ENCODE measurements at places on chromosomes 6 and 20. TPM values are rescaled to one million over a fixed set of nuclear protein-coding genes. Genes with fewer than 3 reads are reported as not detected.

DNA sequence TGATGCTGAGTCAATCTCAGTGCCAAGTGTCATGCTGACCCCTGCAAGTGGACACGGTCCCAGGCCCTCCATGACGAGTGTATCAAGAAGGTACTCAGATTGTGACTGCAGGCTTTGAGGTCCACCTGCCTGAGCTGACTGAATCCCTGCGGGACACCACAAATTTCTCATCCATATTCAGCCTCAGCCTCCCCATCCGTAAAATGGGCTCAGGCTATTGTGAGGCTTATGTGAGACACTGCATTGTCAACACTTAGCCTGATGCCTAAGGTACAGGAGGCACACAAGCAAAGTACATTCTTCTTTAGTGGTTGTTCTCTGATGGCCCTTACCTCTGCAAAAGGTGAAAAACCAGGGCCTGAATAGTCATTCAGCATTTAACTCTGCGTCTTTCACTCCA, 70.4 kb upstream of the NFATC2 start:
- ATAC-seq: no peak

PTPRK gene
- total RNA-seq: 27.8 TPM

- ATAC-seq: no peak
Measured at GRCh38 chr6:84424956-84425355, 197.5 kb upstream of the CEP162 start.

- no peak for ATAC-seq
Measured at GRCh38 chr6:154406869-154407268, 50.3 kb upstream of the IPCEF1 start.

BMP2 gene
- 1.1 TPM for total RNA-seq

DNA sequence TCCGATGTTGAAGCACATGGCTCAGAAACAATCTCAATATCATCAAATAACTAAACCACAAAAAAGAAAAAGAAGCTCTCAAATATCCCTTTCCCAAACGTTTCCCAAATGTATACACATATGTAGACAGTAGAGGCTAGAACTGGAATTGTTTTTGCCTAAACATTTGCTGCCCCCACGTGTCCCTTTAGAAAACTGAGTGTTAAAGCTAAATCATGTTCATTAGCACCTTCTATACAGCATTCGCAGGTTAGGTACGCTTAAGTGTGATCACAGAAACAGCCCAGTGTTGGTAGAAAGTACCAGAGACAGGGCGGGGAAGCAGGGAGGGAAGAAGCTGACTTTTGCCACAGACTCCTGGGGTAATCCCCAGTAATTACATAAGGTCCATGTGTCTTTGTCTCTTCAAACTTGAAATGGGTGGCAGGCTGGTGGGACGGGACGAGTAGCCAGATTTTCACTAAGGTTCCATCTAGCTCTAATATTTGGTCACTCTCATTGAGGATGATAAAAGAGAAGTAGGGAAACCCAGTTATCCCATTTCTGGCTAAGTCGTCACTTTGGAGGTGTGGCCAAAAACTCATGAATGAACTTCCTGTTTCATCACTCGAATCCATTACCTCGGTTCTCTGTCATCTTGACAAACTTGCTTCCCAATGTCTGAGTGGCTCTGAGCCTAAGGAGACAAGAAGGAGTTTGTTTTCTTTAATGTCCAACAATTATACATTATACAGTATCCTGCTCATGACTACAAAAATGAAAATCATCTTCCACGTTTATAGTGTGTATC, 15.0 kb upstream of the TFAP2A start:
- peak; percentile 40 for ATAC-seq

GRCh38 chr6:116492331-116493067, 18.9 kb upstream of the CALHM5 start:
- ATAC-seq: no peak

- ATAC-seq: peak; percentile 56
Measured at GRCh38 chr6:161076181-161076677, 84.7 kb downstream of the MAP3K4 start.

HLA-DQA1 gene
- total RNA-seq: 0.16 TPM

GRCh38 chr6:168418711-168419121, 22.3 kb upstream of the SMOC2 start:
- no peak for ATAC-seq

- no peak for ATAC-seq
Measured at GRCh38 chr6:41654151-41654697, 16.0 kb downstream of the MDFI start.

DNA sequence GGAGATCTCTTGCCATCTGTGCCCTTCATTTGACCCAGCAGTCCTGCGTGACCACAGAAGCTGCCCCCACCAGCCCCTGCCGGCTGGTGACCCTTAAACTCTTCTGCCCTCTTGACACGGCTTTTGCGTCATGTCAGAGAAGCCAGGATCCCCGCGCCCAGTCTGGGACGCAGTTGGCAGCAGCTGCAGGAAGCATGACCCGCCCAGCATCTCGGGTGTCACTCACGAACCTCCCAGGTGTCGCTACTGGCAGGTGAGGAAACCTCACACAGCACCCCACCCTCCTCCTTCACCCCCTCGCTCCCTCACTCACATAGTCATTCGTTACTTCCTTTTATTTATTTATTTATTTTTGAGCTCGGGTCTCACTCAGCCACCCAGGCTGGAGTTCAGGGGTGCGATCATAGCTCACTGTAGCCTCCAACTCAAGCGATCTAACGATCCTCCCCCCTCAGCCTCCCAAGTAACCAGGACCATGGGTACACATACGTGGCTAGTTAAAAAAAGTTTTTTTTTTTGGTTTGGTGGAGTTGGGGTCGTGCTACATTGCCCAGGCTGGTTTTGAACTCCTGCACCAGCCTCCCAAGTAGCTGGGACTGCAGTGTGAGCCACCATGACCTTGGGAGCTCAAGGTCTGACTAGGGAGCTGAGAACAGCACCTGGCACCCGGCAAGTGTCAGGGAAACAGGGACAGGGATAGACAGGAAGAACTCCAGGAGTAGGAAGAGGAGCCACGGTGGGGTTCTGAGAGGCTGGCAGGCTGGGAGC, 14.1 kb upstream of the SPDEF start:
- no peak for ATAC-seq

DNA sequence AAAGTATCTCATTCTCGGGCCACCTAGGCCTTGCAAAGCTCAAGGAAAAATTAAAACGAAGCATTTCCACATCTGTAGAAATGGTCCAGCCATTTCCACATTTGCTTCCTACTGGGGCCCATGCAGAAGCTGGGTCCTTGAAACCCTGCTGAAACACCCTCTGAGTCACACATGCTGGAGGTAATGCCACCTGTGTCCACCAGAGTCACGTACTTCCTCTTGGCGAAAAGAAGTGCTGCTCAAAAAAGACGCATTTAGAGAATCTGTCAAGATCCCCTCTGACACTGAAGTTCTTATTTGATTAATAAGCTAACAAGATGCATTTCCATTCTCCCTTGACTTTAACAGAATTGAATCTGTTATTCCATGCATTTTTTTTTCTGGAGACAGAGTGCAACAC, 423.2 kb downstream of the PREX1 start:
- no peak for ATAC-seq

SNX21 gene
- total RNA-seq: 9.8 TPM

- no peak for ATAC-seq
Measured at GRCh38 chr20:40744072-40744817, 55.2 kb upstream of the MAFB start.

DNA sequence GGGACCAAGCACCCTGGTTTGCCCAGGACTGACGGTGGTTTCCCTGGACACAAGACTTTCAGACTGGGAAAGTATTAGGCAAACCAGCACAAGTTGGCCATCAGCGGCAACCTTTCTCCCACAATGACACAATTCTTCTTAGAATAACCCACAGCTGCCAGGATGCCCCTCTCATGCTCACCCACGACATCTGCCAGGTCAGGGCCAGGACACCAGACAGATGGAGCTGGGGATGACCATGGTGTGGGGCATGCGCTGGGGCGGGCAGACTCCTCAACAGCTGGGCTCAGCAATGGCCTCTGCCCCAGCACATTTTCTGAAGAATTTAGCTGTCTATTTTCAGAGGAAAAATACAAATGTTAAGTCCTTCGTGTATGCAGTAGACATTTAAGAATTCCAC, 226.4 kb downstream of the FNDC1 start:
- no peak for ATAC-seq
